ENCODE measurements at places on chromosomes 11 and 22.

GRCh38 chr11:17734418-17734911 lies at the start of gene KCNC1:
TSS of gene KCNC1 (plus strand) at chr11:17734781. CDS start at chr11:17736003, 1,222 bp downstream.
- peak; percentile 83 for DNase-seq

DNA sequence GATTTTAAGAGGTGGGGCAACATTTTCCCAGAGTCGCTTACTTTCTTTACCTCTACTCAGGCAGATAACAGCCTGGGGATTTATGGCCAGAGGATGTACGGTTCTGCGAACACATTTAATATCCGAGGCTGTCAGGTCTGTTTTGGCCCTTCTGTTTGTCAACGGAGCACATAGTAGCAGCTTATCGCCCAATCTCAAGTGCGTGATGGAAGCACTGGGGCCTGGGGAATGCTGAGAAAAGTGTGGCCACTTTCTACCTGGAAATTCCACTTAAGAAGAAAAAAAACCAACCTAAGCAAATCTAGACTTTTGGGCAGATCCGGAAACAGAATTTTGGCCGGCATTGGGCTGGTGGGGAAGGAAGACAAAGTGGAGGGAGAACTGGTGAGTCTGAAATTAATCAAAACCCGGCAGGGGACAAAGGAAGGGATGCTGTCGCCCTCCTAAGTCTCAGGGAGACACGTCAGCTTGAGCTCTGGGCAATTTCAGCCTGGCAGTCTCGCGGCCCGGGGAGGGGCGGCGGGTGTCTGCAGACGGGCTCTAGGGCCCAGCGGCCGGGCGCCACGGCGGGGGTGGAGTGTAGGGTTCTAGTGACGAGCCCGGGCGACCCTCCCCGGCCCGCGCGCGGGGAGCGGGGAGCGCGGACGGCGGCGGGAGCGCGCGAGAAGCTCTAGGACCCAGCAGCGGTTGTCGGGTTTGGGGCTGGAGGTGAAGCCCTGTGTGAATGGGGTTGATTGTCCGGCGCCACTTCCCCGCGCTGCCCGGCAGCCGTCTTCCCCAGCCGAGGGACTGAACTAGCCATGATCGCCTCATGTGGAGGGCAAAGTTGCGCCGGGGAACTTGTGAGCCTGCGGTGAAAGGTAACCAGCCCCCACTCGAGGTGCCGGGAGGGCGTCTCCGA lies at the start of gene AMOTL1:
TSS of gene AMOTL1 (plus strand) at position 656 of the 901 bp plus-strand sequence. CDS start at position 812, 156 bp downstream.
- peak; percentile 99 for DNase-seq

GRCh38 chr22:39290724-39291161 lies 28.7 kb downstream of the RPL3 start:
- DNase-seq, result no peak

DNA sequence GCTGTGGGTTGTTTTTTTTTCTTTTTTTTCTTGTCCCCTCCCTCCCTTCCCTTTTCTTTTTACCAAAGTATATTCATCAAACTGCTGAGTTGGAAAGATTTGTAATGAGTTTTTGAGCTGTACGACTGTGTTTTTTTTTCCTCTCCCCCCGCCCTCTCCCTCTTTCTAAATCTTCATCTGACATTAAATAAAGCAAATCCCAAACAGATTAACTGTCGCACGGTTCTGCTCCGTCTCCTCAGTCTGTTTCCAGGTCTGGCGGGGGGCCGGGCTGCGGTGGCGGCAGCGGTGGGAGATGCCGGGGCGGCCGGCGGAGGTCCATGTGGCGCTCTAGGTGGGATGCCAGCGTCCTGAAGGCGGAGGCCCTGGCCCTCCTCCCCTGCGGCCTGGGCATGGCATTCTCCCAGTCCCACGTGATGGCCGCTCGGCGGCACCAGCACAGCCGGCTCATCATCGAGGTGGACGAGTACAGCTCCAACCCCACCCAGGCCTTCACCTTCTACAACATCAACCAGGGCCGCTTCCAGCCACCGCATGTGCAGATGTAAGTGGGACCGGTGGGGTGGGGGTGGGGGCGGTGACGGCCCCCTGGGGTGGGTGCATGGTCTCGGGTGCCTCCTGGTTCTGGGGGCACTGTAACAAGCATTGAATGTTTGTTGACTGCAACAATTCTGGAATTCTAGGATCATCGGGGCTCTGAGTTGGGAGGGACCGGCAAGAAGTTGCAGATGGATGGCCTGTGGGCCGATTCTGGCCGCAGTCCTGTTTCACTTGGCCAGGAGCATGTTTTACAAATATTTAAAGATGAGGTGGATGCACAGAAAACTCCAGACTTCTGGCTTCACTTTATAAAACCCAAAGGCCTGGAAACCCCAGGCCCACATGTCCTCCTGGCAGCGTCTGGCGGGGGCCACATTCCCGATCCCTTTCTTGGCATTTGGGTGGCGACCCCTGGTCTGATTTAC lies 13.1 kb downstream of the MPPED1 start:
- DNase-seq, result no peak

DNA sequence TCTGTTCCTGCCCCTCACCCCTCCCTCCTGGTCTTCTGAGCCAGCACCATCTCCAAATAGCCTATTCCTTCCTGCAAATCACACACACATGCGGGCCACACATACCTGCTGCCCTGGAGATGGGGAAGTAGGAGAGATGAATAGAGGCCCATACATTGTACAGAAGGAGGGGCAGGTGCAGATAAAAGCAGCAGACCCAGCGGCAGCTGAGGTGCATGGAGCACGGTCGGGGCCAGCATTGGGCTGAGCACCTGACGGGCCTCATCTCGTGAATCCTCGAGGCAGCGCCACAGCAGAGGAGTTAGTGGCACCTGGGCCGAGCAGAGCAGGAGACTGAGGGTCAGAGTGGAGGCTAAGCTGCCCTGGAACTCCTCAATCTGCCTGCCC lies 941.8 kb downstream of the BRD1 start:
- DNase-seq, result no peak

GRCh38 chr11:104043142-104043541 lies 6.7 kb downstream of the DDI1 start:
- peak; percentile 3 for DNase-seq

GRCh38 chr11:123057661-123058305 lies 4.2 kb downstream of the HSPA8 start:
- no peak for DNase-seq
